ENCODE measurements at places on chromosomes 2 and 18.

DNA sequence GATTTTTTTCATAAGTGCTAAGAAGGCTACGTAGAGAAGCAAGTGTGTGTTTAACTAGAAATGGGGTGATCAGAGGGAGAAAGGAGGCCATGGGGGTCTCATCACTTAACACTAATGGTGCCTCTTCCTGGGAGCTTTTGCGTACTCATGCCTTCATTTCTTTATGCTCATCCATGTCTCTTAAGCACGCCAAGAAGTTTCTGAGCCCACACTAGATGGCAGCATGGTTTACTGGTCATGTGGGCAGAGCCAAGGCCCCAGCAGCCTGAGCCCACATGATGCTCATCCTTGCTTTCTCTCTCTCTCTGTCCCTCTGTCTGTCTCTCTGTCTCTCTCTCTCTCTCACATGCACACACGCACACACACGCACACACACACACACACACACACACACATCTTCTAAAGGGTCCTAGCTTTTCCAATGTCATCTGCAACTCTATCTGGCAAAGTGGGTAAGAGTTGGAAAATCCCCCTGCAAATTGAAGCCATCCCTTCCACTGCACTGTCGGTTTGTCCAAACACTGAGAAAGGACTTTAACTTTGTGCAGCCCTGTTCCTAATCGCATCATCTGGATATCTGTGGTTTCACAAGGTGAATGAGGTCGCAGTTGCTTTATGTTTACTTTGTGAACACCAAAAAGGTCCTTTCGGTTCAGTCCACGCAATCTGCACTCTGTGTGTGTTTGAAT lies 137.1 kb upstream of the CCDC68 start:
- no peak for DNase-seq

- DNase-seq = no peak
Measured at GRCh38 chr18:46567196-46567595, 89.8 kb downstream of the LOXHD1 start.

DNA sequence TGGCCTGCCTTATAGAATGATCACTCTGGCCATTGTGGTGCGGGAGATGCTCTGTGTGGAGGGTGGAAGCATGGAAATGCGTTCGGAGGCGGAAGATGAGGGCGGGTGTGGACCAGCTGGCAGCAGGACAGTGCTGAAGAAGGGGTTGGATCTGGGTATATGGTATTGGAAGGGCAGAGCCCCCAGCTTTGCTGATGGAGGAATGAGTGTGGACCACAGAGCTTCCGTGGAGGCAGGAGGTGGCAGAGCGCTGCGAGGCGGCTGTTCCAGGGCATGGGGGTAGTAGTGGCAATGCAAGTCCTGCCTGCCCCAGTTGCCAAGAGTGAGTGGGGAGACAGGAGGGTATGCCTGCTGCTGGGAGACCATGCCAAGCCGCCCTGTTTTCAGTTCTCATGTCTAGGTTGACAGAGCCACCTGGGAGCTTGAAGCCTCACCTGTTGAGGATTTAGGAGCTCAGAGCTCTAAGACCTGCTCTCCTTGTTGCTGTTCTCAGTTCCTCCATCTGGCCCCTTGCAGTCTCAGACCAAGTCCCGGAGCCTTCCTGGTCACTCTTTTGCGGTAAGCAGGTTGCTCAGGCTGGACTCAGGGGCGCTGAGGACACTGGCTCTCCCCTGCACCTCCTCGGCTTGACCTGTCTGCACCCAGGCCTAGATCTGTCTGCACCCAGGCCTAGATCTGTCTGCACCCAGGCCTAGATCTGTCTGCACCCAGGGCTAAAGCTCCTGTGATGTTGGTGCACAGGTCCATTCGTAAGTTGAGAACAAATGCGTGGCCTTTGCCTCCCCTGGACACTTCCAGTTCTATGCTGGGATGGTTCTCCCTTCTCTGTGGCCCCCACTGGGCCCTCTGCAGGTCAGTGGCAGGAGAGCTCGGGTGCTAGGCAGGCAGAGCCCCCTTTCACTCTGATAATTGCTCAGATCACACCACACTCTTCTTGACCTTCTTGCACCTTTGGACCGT lies 290.5 kb upstream of the HS6ST1 start:
- no peak for DNase-seq

DNA sequence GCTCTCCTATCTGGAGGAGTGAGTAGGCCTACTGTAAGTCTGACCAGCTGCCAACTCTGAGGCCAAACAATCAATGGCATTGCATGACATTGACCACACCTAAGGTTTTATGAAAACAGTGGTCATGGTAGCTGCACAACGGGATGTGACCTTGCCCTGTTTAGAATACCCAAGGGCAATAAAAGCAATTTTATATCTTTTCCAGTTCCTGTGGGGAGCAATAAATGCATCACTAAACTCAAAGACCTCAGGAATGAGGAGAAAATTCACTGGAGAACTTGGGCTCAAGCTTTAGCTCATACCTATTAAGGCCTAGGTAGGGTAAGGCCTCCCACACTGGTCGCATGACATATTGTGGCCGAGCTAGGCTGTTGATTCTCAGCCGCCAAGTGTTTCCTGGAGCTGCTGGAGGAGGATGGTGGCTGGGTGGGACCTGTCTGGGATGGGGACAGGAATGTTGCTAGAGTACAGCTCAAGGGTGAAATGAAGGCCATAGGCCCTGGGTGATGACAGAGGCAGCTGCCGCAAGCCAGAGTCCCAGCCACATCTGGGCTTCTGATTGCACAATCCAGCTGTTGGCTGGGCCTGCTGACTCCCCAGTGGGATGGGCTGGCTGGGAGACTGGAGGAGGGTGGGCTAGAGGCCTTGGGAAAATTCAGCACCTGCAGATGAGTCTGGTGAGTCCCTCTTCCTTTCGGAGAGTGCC lies 313.7 kb downstream of the CYP26B1 start:
- DNase-seq = no peak

- DNase-seq = no peak
Measured at GRCh38 chr2:107313316-107313715, 427.3 kb upstream of the ST6GAL2 start.

- no peak for DNase-seq
Measured at GRCh38 chr2:28300485-28301341, 91.9 kb upstream of the FOSL2 start.

- DNase-seq = no peak
Measured at GRCh38 chr2:45390441-45390840, 220.6 kb downstream of the SRBD1 start.

DNA sequence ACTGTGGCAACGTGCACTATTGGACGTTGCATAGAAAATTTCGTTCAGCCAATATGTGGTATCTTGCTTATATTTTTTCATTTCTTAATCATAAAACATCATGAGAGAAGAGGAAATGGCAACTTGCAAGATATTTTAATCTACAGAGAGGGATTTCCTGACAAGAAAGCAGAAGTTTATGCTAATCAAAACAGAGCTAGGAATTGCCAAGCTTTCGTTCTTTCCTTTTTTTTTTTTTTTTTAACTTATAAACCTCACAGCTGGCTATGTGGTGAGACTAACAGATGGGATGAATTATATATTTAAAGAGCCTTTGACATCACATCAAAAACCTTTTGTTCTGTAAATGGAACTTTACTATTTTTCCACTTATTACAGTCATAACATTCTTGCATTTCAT lies 1136.9 kb upstream of the TMEFF2 start:
- no peak for DNase-seq
